ENCODE measurements at places on chromosomes 7 and 10.

DNA sequence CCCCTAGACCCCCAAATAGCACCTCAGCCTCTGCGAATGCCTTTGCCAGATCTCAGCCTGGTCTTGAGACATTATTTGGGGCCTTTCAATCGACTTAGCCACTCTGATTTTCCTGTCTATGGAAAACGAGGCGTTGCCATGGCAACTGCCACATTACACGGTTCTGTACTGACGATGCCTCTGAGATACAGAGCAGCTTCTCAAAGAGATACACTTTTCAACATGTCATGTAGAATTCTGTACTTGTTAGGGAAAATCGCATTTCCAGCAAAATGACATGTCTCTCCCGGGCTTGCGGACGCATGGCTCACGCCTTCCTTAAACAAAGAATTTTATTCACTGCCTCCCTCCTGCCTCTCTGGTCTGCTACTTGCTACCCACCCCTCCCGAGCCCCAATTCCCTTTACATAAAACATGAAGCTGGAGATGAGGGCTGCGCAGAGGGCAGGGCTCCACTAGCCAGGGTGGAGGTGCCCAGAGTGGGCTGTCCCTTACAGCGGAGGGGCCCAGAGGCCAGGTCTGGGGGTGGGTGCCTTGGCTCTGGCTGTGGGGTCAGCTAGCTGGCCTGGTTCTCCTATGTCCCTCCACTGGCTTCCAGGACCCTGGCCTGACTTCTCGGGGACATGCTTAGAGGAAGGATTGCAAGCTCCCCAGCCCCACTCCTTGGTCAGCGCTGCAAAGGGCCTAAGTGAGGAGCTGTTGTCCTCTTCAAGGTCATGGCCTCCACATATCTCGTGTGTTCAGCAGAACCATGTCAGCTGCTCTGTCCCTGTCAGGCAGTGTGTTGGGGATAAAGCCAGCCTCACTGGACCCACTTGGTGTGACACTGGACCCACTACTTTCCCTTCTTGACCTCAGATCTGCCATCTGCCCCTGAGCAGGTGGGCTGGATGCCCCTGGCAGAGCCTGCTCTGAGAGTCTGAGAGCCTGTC lies 342.5 kb downstream of the RPS24 start:
- DNase-seq, result no peak

- DNase-seq, result no peak
Measured at GRCh38 chr7:96993094-96993865, 12.1 kb upstream of the DLX6 start.

DNA sequence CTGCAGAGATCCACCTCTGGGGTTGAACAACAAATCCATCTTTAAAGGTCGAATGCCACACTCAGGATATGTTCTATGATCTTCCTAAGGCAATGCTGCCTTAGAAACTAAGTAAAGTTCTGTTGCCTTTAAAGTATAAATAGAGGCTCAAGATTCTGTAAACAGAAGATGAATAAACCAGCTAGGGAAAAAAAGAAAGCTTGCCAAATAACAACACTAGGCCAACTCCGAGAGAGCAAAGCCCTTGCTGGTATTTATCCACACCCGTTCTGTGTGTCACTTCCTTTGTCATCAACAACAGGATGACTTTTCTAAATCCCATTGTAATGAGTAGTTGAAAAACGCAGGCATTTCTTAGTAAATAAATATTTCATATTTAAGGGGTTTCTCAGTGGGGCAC lies 330.0 kb upstream of the GLI3 start:
- DNase-seq, result no peak

DNA sequence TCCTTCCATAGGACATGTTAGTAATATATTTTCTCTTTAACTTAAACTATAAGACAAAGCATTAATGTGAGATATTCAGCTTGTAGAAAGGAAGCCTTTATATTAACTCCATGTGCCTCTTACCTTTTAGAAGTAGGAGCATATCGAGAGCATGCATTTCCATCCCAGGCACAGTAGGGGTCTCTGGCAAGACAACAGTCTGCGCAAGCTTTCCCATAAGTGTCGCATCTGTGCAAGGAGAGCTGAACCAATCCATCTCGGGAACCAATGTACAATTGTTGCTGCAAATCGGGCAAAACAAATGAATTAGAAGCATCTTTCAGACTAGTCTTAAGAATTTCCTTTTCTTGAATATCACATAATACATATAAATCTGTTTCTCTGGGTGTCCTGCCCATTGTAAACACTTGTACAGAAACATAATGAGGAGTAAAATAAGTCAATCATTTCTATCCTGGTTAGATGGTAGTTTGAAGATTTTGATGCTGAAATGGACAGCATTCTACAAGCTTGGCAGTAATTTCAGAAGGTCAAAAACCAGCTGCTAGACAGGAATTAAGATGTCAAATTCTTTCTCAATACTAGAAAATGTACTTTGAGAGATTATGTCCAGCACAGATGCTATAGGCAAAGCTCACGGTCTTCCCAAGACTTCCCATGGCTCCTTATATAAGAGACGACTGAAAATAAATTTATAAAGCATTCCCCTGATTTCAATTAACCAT lies 171.8 kb downstream of the SEMA3D start:
- DNase-seq, result no peak

DNA sequence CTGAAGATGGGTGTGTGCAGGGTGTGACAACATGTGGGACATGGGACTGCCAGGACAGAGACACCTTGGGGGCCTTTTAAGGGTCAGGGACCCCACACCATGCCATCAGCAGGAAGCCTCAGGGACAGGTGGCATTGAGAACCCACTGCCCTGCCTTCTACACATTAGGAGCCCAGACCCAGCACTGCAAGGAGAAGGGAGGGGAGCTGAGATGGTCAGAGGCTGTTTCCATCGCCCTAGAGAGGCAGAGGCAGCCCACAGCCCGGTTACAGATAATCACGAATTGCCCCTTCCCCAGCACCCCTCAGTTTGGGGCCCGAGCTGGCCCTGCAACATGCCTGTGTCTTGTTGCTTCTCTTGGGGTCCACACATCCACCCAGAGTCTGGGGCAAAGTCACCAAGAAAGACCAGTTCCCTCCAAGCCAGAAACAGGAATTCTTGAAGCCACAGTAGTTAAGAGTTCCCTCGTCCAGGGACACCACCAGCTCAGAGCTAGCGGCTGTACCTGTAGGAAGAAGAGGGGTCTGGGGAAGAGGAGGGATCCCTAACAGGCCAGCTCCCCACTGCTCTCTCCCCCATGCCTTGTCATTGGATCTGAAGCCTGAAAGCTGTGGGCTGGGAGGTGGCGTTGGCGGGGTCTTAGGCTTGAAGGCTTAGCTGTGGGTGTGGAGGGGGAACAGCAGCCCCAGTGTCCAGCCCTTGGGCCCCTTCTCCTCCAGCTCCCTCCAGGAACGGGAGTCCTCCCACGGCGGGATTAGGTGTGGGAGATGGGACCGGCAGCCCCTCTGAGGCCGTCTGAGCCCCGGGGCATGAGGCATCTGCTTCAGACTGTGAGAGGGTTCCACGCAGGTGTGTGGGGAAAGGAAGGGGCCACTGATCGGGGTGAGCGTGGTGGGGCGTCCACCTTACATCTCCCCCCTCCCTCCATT lies 44.8 kb upstream of the ELFN1 start:
- DNase-seq, result no peak

DNA sequence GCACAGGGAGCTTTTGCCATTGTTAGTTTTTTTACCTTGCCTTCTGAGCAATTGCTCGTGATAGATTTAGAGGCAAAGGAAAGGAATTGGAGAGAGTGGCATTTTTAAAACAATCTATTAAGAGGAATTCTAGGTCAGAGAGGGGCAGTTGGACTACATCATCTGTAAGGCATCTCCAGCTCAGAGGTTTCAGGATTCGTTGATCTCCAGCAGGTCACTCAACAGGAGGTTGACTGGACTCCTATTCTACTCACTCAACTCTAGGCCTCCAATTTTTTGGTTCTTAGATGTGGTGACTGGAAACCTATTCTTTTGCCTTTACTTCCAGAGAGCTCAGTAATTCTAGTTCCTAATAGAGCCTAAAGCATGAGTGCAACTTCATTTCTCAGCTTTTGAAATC lies 42.8 kb downstream of the TBXAS1 start:
- no peak for DNase-seq

DNA sequence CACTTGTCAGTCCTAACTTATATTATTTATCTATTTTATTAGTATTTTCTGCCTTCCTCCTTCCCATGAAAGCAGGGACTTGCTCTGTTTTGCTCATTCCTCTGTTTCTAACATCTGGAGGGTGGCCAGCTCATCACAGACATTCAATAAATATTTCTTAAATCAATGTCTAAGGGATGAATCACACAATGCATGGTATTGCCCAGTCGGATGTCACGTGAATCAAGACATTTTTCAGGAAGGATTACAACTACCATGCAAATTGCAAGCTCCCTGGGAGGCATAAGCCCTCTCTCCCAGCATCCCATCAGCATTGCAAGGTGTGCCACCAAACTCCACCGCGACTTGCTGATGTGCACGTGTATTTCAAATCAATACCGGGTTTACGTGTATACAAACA lies 146.6 kb upstream of the RNF32 start:
- no peak for DNase-seq

DNA sequence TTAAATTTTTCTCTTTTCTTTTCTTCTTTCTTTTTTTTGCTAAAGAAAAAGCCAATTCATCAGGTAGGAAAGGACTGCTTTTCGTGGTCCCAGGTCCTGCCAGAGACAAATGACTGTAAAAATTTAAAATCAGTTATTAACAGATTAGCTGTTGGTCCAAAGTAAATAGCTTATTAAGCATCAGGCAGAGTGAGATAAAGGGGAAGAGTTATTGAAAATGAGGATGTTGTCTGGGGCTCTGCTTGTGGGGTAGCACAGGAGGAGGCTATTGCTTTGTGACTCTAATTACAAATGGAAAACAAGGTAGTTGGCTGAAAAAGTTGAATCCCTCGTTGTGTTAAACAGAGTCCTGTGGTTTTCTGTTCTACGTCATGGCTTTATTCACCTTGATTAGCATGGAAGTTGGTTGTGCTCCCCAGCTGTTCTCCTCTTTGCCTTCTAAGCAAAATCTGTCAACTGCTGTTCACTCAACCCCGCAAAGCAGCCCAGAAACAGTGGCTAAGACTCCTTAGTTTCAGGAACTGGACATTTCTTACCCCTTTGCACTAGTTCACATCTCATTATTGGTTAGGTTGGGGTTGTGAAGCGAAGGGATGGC lies 128.9 kb downstream of the SNX10 start:
- no peak for DNase-seq

DNA sequence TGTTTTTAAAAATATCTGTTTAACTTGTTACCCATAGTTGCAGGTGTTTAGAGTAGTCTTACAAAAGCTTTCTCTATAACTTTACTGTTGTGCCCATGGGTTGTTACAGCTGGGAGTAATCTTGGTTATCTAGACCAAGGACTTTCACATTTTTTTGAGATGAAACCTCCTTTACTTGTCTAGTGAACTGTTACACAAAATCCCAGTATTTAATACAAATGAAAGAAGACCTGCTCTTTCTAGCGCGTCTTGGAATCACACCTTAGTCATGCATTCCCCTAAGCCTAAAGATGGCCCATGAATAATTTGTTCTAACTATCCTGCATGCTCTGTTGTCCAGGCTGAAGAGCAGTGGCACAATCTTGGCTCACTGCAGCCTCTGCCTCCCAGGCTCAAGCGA lies 38.0 kb downstream of the CSGALNACT2 start:
- no peak for DNase-seq

- DNase-seq, result no peak
Measured at GRCh38 chr10:90064295-90064694, 362.9 kb downstream of the KIF20B start.

- DNase-seq, result no peak
Measured at GRCh38 chr10:30057421-30057841, 2.0 kb downstream of the JCAD start.

DNA sequence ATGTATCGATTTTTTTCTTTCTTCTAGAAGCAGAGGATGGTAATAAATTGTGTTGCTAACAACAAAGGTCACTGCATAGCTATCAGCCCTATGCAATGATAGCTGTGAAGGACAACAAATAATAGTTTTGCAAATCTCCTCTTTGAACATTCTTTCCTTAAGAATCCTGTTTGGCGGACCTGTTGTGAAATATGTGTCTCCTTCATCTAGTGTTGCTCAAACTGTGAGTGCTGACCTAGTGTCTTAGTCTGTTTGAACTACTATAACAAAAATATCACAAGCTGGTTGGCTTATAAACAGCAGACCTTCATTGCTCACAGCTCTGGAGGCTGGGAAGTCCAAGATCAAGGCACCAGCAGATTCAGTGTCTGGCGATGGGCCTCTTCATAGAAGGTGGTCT lies 53.7 kb downstream of the CAV1 start:
- no peak for DNase-seq

GRCh38 chr7:46551603-46552002 lies 630.5 kb upstream of the IGFBP3 start:
- no peak for DNase-seq

GRCh38 chr10:61897671-61898434 lies 3.6 kb upstream of the ARID5B start:
- DNase-seq, result peak; percentile 5

DNA sequence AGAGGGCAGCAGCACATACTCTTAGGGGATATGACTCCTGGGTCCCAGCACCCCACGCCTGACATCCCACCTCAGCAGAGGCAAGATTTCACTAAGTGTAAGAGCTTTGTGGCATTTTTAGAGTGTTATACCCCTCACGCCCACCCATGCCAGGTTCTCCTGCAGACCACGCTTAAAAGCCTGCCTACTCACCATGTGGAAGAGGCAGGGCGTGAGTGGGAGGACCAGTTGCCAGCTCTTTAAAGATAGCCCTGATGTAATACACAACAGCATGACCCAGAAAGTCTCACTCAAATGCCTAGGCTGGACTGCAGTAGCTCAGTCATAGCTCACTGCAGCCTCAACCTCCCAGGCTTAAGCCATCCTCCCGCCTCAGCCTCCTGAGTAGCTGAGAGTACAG lies 44.4 kb upstream of the CELF2 start:
- no peak for DNase-seq

DNA sequence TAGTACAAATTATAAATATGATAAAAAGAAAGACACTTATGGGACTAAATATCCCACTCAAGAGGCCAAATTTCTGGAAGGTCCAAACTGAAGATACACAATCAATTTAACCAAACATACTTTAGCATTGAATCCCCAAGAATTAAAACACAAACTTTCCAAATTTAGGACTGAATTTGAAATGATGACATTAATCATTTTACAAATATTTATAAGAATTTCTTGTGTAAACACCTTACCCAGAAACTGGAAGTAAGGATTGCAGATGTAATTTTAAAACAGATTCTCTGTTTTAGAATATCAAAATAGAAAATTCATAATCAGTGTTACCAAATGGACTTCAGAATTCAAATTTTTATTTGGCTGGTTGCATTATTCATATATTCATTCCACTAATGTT lies 588.2 kb upstream of the KCND2 start:
- no peak for DNase-seq

DNA sequence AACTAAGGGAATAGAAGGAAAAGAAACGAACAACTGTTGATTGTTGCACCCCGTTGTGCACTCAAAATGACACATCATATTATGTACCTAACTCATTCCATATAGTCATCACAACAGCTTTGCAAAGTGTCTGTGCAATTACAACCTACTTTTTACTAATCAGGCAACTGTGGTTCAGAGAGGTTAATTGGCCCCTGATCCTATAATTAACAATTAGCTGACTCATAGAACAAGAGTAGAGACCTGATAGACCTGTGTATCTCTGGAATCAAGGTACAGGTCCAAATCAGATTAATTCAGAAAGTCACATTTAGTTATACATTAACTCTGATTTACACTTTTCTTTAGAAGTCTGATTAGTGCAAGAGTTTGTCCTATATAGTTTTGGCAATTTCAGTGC lies 122.5 kb upstream of the CDK13 start:
- no peak for DNase-seq

GRCh38 chr7:5296015-5296610 lies 13.4 kb downstream of the SLC29A4 start:
- DNase-seq, result no peak

All from activated naive CD4-positive, alpha-beta T cell (primary cell).